HAP-1 (cell line): ENCODE measurements at places on chromosomes 1 and 21.

- no peak for DNase-seq
Measured at GRCh38 chr1:94072840-94073522, 48.0 kb downstream of the ABCA4 start.

DNA sequence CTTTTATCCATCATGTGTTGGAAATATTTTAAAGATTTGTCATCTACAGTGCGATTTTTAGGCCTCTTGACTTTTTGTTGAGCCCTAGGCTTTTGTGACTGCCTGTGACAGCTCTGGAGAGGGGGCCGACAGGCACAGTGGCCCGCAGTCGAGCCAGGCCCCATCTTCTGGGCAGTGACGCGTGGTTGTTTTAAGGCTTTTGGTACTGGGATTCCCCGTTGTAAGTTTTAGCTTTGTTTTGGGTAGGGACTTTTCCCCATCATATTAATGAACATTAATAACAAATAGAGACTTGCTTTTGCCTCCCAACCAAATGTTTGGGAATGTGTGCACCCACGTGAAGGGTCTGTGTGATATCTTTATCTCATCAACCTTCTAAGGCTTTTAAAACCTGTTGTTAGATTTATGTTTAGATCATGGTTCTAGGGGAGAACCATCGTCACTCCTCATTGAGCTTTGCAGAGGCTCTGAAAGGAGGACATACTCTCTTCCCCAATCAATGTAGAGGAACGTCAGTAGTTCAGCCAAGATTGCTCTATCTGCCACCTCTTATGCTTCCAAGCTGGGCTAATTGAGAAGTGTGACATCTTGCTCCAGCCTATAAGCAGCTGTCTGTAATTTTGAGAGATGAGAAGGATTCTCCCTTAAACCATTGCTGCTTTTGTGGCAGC lies 34.6 kb downstream of the MAPKAPK2 start:
- DNase-seq = no peak

DNA sequence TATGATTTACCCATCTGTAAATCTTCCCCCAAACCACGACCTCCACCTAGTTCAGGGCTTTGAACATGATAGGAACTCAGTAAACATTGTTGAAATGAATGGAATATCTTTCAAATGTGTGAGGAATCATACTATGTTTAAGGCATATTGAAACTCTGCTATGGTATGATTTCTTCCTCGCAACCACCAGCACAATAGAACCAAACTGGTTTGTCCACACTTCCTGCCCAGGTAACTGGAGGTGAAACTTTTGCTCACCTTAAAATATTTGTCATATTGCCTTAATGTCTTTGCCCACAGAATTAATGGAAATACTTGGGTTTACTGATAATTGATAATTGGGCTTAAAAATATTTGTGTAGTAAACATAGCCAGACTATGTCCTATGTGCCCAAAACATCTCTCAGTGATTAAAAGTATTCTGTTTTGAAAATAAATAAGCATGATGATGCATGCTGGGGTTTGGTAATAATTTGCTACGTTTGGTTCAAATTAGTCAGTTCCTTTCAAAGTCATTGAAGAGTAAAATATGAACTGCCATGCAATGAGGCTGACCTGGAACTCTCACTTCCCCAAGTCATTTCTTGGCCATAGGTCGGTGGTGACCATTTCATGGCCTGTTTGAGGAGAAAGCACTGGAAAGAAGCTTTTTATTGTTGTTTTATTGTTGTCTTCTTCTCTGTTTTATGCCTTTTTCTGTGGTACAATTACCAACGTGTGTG lies 73.3 kb downstream of the TNFSF18 start:
- DNase-seq = no peak

DNA sequence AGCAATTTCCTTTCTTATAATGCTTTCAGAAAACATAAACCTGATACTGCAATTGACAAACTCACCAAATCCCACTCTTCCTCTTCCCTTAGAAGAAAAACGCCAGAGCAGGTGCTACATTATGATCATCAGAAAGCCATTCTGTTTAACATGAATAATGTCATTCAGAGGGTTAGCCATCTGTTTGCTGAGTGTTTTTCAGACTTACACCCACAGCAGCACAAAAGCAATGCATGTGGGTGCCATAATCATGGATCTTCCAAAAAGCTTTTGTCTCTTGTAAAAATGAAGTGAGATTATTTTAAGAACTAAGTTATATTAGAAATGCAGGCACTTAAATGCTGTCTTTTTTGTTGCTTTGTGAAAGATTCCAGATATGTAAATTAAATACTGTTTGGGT lies 204.6 kb upstream of the TMPRSS15 start:
- peak; percentile 50 for DNase-seq

GRCh38 chr1:5969168-5969567 lies 23.1 kb downstream of the NPHP4 start:
- no peak for DNase-seq

- no peak for DNase-seq
Measured at GRCh38 chr1:31397360-31398095, 15.5 kb upstream of the SERINC2 start.

DNA sequence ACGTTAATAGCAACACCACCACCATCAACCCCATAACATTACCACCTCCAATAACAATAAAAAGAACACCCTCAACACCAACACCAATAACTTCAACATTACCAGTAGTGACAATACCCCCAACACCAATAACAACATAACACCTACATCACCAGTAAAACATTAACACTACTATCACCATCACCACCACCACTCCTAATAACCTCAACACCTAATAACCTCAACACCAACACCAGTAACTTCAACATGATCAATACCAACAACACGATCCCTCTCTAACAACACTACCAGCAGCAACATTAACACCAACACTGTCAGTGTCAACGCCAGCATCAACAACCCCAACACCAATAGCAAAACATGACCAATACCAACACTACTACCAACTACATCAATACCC lies 57.2 kb downstream of the TAS1R2 start:
- no peak for DNase-seq

- no peak for DNase-seq
Measured at GRCh38 chr1:188188317-188188716, 1359.6 kb downstream of the PLA2G4A start.

DNA sequence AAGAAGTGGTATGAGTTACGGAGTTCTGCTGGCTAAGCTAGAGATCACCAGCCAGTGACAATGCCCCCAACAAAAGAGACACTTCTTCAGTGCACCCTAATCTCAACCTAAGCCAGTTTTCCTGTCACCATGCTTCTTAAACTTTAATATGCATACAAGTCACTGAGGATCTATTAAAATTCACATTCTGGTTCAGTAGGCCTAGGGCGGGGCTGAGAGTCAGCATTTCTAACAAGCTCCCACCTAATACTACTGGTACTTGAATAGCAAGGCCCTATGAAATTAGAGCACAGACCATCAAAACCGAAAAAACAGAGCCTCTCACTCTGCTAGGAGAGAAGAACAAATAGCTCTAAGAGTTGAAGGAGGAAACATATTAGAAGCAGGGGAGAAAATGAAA lies 7.9 kb downstream of the PSMB4 start:
- DNase-seq = no peak

DNA sequence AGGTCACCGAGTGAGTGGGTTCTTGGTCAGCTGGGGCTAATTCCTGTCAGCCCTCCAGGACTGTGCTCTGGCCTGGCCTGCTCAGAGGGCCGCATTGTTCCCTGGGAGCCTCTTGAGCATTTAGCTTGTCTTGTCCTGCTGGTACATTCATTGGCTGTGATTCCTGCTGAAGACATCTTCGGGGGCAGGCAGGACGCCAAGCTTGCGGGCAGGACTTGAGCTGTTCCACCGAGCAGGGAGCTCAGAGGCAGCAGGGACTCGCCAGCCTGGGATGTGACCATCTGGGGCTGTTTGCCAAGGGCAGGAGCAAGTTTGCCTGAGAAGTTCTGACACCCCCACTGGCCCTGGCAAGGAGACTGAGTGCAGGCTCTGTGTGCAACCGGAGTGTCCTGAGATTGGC lies 7.0 kb upstream of the SLC26A9 start:
- DNase-seq = no peak

DNA sequence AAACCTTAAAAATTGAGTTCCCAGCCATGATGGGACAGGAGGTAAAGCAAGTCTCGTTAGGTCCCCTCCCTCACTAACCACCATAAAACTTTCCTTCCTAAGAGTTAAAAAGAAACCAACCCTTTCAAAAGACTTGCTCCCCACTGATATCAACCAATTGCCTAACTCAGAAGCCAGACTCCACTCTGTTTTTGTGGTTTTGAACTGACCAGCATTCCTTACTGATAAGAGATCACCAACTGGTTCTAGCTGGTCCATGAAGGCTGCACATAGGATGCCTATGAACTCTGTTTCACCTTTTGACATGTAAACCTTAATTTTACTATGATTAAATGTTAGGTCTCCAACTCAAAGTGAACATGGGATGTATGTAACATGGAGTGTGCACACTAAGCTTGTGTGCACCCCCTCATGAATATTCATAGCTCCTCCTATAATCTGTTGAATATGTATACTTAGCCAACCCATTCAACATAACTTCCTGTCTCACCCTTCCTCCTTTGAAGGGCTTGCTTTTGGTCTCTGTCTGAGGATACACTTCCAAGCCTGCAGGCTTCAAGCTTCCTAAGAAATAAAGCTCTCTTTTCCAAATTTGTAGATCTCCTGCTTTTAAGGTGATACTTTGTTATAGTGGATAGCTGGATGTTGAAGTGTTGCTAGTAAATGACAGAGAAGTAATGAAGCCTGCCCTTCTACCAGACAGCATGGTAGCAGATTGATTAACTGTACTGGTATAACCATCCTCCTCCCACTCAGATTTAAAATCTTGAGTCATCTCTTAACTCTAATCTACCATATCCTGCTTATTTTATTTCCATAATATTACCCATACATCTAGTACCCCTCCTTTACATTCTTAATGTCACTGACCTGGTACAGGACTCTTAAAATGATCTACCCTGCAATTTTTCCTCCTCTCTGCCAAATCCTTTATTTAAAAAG lies 95.6 kb downstream of the ZNF644 start:
- DNase-seq = no peak

GRCh38 chr1:103084181-103084580 lies 24.1 kb downstream of the COL11A1 start:
- no peak for DNase-seq

DNA sequence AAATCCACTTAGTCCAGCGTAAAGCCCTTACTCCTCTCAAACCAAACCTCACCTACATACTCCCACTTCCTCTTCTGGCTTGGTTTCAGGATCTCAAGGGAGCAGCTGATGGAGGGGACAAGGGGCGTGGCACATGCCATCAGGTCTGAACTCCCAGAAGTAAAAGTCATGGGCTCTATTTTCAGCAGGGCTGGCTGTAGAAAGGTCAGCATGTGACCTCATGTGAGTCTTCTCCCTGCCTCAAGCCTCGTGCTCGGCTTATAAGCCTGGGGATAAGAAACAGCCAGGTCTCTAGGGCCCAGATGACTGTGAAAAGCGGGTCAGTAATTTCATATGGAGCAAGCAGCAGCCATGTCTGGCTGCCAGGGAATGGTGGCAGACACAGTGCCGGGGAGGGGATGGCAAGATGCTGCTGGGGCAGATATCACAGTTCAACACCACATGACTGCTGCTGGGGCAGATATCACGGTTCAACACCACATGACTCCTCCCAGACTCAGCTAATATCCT lies 227.9 kb downstream of the KCNH1 start:
- no peak for DNase-seq

DNA sequence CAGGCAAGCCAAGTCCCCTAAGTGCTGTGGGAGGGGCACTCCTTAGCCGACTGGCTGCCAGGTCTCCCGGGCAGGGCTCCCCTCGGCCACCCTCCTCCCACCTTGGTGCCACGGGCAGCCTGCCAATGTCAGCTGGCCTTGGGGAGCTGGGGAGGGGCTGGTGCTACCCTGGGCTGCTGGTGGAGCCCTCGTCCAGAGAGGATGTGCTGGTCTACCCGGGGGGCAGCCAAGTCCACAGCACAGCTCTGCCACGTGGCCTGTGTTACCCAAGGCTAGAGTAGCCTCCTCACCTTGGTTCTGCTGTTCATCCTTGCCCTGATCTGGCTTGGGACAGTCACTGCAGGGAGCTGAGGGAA lies 42.9 kb downstream of the CRYAA start:
- DNase-seq = no peak

GRCh38 chr1:58528518-58528917 lies 18.0 kb downstream of the OMA1 start:
- no peak for DNase-seq

GRCh38 chr1:184192796-184193195 lies 141.3 kb downstream of the TSEN15 start:
- no peak for DNase-seq

DNA sequence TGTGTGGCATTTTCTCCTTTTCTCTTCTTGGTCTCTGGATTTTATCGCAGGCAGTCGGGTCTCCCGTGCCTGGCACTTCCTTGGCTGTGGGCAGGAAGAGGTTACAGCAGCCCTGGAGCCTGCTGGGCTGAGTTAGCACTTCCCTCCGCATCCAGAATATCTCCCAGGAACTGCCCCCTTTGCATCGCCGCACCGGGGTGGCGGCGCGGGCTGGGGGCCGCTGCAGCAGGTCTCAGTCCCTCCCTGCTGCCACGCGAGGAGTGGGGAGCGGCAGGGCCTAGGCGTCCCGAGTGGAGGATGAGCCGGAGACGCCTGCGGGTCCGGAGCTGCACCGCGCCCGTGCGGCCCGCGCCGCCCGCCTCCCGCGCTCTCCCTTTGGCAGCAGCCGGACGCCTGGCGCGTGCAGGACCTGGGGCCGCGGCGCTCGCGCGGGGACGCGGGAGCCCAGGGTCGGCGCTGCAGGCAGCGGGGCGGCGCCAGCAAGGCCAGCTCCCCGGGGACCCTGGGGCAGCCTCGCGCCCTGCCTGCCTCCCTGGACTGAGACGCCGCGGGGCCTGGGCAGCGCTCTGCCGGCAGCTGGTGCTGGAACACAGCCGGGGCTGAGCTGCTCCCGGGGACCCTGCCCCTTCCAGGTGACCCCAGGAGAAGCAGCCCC lies 192.8 kb downstream of the PRDM2 start:
- no peak for DNase-seq

GRCh38 chr1:16474166-16474800 lies 33.8 kb downstream of the NECAP2 start:
- no peak for DNase-seq

DNA sequence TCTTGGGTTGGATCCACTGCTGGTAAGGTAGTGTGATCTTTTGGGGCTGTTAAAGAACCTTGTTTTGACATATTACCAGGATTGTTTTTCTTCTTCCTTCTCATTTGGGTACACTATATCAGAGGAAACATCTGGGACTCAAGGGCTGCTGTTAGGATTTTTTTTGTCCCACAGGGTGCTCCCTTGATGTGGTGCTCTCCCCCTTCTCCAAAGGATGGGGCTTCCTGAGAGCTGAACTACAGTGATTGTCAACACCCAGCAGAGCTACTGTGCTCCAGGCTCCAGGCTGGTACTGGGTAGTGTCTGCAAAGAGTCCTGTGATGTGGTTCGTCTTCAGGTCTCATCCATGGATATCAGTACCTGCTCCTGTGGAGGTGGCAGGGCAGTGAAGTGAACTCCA lies 20.6 kb downstream of the IFI16 start:
- DNase-seq = no peak

DNA sequence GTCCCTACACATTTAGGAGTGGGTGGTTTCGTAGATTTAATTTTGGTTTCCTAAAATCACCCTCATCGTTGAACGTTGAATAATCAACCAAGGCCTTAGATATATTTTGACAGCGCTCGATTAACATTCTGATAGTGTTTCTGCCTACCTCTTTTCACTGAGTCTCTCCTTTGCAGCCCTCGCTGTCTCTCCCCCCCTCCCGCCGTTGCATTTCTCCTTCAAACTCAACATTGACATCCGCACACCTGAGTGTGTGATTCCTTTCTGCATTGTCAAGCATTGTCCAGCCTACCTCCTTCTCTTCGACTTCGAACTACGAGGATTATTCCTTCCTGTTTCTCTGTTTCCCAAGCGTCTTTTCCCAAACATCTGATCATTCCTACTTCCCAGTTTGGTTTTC lies 1.8 kb upstream of the ADAMTS1 start:
- no peak for DNase-seq

GRCh38 chr21:30605968-30606367 lies 5.1 kb downstream of the KRTAP22-1 start:
- DNase-seq = no peak
